ENCODE measurements at places on chromosomes 4 and X.

- no peak for DNase-seq
Measured at GRCh38 chr4:683982-684622, 4.8 kb downstream of the SLC49A3 start.

DNA sequence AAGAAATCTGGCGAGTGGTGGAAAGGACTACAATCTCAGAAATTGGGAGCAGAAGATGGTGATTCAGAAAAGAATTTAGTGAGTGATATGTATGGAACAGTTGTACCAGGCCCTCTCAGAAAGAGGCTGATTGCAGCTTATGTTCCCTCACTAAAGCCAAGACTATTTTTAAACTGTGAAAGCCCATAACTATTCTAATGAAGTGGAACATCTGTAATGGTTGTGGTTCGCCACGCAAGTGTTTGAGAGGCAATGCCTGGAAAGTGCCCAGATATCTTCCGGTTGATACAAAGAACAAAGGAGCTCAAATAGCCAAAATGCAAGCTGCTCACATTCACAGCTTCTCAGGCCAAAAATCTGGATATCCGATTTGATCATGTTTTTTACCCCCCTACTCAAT lies 1250.7 kb downstream of the RAPGEF2 start:
- no peak for DNase-seq

- DNase-seq = no peak
Measured at GRCh38 chrX:141467442-141467841, 117.1 kb downstream of the SPANXA1 start.

- no peak for DNase-seq
Measured at GRCh38 chr4:130306566-130306965, 1210.6 kb downstream of the C4orf33 start.

DNA sequence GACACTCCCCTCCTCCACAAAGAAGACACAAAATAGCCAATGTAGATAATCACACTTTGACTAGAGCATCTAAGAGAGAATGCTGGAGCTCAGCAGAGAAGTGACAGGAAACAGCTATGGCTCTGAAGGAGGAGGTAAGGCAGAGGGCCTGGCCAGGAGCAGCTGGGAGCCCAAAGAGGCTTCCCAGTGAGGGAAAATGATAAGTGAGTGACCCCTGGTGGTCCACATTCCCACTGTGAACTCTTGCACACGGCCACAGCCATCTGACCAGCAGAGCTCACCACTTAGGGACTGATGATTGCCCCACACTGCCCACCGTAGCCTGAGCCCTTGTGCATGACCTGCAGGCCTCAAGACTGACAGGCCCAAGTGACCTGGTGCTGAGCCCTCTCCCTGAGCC lies 162.7 kb upstream of the GALNTL6 start:
- no peak for DNase-seq

DNA sequence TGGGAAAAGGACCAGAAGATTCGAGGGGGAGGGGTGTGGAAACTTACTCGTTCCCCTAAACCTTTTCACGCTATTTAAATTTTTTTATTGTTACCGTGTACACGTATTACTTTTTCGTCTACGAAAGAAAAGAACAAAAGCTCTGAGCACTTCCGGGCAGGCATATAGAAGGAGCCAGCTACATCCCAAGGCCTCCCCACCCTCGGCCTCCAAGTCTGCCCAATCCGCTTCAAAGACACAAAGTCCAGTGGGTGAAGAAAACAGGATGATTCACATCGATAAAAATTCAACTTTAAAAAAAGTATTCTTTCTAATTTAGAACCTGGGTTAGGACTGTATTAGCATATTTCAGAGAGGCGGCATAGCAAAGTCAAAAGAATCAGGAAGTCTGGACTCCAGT lies 23.1 kb downstream of the SEL1L3 start:
- no peak for DNase-seq

GRCh38 chr4:93981594-93981993 lies 153.0 kb downstream of the ATOH1 start:
- no peak for DNase-seq

DNA sequence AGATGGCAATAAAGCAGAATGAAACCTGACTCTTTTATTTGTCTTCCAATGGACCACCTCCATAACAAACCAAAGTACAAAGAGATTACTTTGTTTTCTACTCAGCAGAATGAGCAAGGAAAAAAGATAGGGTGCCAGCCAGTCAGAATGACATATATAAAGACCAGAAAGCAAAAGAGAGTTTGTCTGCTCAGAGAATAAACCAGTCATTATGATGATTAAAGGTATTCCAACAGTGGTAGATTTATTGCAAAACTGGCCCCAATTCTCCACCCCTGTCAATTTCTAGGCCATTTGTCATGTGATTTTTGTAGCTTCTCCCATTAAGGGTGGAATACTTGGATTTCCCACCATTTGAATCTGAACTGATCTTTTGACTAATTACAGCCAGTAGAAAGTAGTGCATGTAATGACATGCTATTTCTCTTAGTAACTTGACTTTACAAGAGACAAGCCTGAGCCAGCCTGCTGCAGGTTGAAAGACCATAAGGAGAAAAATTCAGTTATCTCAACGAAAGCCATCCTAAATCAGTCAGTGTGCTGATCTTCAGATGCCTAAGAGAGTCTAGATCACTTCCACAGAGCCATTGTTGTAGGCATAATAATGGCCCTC lies 203.1 kb downstream of the EPHA5 start:
- DNase-seq = no peak

All from omental fat pad (tissue), 4 donors.